ENCODE measurements at places on chromosomes 4 and X.
A peak's percentile ranks its signal among the peaks of the same experiment; 100 is the strongest.

GRCh38 chr4:142085513-142086292, 449.3 kb downstream of the IL15 start:
- DNase-seq = no peak

DNA sequence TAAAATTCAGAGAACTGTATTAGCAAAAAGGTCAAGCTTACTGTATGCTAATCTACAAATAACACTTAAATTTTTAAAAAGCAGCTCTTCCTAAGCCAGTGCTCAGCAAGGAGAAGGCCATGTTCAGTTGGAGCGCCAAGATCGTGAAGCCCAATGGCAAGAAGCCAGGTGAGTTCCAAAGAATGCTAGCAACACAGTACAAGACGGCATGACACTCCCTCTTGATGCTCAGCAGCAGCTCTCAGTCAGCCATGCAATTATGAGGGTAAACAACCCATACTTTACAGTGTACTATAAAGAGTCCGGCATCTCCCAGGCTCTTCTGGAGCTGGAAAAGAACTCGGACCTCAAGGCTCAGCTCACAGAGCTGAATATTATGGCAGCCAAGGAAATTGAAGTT, 34.9 kb downstream of the STX18 start:
- DNase-seq = no peak

- no peak for DNase-seq
Observed at GRCh38 chr4:162502109-162502508, 338.3 kb upstream of the FSTL5 start.

GRCh38 chrX:38800981-38801845, at the start of gene MID1IP1:
Gene MID1IP1, plus strand, starts transcription at chrX:38801459. Its CDS starts 3,488 bp downstream, at chrX:38804947.
- DNase-seq = peak; percentile 64

DNA sequence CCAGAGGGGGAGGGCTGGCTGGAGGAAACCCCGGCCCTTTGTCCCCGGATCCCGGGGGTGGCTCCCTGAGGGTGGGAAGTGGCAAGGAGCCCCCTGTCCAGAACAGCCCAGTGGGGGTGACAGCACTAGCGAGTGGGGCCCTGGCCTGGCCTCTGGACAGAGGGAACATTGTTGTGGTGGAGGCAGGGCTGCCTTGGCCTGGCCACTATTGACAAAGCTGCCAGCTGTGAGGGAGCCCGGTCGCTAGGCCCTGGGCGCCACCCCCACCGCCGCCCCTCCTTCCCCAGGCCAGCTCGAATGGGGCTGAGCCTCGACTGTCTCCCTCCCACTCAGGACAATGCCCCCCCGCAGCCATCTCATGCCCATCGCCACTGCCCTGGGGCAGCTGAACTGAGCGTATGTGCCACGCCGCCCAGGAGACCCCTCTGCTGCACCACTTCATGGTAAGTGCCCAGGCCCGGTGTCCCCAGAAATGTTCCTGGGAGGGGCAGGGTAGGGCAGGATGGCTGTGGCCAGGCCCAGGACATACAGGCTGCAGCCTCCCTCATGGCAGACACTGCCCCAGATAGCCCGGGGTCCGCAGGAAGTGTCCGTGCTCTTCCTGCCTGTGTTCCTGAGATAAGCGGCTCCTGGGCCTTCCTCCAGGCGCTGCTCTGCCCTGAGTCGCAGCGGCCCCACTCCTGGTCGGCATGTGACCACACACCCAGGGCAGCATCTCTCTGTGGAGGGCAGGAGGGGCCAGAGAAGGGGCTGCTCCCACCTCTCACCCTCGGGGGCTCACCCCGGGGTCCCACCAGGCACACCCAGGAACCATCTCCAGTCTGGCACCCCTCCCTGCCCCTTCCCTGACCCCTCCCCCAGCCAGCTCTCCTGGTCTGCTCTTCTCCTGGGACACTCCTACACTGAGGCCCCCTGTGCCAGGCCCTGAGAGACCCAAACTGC, 1.4 kb downstream of the PLXNB3 start:
- no peak for DNase-seq

- no peak for DNase-seq
Observed at GRCh38 chrX:21590012-21590776, 67.9 kb downstream of the KLHL34 start.

DNA sequence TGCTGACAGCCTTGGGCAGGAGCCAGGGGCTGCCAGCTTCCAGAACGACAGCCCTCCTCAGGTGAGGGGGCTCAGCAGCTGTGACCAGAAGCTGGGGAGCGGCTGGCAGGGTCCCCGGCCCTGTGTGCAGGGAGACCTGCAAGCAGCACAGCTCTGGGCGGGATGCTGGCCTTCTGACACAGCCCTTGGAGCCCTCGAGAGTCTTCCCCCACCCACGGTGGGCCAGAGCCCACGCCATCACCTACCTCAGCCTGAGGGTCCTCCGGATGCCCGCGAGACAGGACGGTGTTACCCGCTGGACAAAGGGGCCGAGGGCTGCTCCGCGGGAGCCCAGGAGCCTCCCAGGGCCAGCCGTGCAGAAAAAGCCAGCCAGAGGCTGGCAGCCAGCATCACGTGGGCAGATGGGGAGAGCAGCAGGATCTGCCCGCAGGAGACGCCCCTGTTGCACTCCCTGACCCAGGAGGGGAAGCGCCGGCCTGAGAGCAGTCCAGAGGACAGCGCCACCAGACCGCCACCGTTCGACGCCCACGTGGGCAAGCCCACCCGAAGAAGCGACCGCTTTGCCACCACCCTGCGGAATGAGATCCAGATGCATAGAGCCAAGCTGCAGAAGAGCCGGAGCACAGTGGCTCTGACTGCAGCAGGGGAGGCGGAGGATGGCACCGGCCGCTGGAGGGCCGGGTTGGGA, 71.8 kb upstream of the CLDN34 start:
- DNase-seq = no peak

DNA sequence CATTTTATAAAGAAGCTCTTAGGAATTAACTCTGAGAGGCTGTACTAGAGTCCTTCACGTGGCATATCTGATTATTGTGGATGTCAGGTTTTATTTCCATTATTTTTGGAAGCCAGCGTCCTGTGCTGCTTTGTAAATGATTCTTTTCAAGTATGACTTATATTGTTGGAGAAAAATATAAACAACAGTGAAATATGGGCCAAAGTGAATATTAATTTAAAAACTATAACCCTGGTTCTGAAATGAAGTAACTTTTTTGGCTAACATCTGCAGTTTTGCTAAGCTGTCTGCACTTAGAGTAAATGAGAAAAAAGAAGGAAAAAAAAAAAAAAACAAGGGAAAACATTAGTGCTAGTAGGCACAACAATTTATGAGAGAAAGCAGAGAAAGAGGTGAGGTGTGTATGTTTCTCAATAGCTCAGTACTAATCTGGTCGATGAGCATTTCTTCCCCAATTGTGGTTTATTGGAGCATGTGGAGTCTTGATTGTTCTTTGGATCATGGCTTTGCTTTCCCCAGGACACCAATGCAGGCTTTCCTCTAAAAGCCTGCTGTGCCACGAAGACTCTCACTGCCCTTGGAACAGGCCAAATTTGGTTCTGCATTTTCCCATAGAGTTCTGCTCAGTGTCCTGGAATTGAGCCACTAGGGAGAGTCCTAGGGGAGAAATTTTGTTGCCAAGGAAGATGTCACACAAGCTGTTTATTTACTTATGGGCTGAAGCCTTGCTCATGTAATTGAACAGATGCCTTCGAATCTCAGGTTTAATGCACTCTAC, 273.3 kb downstream of the DKK2 start:
- no peak for DNase-seq

DNA sequence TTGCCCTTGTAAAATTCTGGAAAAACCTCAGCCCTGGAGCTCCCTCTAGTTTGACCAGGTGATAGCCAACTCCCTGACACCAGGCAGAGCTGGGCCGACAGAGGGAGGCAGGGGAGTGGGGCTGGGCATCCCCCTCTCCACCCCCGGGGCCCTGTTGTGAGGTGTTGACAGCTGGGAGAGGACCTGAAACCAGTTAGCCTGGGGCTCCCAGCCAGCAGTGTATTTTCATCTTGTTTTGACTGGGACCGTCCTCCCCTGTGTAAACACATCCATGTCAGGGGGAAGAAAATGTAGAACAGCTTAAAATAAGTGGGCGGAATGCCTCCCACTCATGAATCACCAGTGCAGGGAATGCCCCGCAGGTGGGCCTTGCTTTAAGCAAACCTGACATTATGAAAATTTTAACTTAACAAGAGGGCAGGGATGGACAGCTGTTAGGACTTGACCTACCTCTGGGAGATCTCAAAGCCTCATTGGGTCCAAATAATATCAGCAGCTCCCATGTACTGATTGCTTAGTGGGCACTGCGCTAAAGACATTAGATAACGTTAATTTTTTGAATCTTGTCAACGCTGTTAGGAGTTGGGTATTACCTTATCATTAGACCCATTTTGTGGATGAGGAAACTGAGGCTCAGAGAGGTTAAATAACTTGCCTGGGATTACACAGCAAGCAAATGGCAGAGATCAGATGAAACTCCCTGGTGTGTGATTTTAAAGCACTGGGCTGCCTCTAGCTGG, 45.9 kb downstream of the TSC22D3 start:
- DNase-seq = no peak

DNA sequence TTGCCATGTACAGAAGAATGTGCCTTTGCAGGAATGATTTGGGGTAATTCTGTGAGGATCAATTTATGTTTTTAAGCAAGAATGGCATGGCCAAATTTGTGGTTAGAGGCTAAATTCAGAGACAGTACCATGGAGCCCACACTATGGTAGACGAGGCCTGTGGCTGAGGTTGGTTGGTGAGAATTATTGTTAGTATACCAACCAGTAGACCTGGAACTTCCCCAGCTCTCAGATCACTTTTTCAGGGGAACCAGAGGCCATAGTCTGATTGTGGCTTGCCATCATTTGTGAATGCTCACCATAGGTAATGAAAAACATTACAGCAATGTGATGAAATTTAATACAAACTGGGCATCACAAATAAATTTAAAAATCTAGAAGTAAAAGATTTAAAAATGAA, 56.3 kb downstream of the SHISA3 start:
- no peak for DNase-seq

Data from stimulated activated CD8-positive, alpha-beta memory T cell treated with anti-CD3 and anti-CD28 coated beads, Interleukin-15, amount 100 ng/mL, for 48 hours (primary cell).